ENCODE measurements at places on chromosomes 5 and 9.

- no peak for DNase-seq
Measured at GRCh38 chr5:159202151-159202550, 7.2 kb downstream of the RNF145 start.

GRCh38 chr5:141657937-141658545 lies 6.8 kb upstream of the FCHSD1 start:
- no peak for DNase-seq

DNA sequence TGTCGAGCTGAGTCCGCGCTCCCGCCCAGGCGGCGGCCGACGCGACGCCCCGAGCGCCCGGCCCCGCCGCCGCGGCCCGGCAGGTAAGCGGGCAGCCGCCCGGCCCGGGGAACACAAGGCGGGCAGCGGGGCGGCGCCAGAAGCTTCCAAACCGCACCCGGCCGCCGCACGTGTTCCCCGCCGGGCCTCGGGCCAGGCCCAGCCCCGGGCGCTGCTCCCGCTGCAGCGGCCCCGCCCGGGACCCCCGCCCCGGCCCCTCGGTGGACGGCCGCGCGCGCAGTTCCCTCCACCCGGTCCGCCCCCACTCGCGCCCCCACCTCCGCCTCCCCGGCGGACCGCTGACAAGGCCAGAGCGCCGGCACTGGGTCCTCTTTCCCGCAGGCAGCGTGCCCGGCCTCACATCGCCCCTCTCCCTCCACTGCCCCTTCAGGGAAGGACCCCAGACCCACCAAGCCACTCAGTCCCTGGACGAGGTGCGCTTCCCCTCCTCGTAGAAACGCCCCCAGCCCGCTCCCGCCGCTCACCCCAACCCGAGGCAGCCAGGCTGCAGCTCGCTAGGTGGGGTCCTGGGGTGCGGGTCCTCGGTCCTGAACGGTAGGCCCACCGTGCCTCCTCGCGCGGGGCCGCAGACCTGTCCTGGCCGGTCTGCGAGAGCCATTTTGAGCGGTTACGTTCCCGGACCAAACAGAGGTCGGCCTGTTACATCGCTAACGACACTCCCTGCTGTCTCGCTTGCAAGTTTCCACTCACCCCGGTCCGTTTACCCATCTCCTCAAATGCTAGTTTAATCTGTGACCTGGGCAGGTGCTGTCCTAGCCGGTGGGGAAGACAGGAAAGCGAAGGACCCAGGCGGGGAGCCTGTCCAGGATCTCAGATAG lies 475 bp downstream of the WDR5 start:
- peak; percentile 57 for DNase-seq

DNA sequence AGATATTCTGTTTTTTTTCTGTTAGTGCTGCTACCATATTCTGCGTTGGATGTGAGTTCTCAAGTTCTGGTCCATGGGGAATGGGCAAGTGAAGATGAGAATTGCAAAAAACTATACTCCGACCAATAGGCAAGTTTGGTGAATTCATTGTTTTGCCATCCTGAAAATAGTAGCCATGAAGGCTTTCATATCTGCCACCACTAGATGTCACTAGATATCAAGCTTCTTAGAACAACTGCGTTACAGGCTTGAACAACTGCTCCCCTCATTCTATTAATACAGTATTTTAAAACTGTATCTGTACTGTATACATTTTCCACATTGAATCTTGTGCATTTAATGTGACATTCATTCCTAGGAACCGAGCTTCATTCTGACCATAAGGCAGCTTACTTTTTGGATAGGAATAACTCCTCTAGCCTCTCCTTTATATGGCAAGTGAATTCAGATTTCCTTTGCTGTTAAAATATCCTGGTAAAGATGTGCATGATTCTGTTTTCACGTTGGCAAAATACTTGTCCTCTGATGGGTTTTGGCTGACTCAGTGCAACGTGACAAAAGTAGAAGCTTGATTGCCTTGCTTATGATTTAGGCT lies 163.6 kb downstream of the SREK1 start:
- peak; percentile 57 for DNase-seq

DNA sequence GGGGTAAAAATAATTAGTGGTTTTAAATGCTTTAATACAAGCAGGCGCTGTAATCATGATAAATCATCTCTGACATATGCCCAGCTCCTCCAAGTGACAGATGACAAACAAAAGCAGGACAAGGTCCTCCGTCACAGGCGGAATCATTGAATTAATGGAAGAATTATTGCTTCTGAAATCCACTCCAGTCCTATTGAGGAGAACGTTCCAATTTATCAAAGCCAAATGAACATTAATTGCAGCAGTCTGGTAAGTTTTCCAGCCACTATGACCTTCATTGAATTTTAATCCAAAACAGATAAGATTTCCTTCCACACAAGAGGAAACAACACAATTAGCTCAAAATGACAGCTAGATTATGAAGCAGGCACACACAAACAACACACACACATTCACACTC lies 136.8 kb downstream of the ASTN2 start:
- DNase-seq, result peak; percentile 56

DNA sequence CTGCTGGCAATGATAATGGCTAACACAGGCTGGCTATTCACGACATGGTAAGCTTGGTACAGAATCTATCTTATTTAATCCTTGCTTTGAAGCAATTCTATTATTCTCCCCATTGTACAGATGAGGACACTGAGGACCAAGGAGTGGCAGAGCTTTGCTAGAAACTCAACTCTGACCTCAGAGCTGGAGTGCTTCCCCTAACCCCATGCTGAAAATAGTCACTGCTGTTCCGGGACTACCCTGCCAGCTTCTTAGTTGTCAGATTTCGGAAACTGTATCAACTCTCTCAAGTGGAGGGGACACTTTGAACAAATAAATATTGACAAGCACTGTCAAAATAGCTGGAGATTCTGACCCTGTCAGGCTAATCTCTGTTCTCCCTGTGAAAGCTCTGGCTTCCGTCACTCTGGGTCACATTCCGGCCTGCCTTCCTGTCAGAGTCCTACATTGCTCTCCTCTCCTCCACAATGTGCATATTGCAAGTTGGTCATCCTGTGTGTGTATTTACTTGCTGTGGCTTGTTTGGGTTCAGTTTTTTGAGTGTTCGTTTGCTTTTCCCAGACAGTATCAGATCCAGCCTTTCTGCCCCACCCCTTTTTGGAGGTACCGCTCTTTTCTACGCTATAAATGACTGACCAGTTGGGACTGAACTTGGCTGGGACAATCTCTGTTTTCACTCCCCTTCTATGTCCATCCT lies 134.3 kb upstream of the MAP1B start:
- DNase-seq, result no peak

DNA sequence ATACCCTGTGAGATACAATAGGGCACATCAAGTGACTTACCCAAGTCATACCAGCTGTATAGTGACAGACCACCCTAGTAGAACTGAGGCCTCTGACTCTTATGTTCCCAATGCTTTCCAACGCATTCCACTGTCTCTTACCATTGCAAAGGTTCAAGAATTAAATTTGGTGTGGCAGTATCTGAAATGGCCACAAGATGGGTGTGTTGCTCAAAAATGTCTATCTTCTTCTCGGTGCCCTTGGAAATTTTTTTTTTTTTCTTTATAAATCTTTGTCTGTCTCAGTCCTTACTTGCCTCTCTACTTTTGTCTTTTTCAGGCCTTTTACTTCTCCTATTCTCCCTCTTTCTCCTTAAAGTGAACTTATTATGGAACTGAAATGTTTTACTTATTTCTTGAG lies 48.4 kb downstream of the GPR21 start:
- DNase-seq, result peak; percentile 40

- DNase-seq, result no peak
Measured at GRCh38 chr5:15621094-15621493, 121.1 kb downstream of the FBXL7 start.

DNA sequence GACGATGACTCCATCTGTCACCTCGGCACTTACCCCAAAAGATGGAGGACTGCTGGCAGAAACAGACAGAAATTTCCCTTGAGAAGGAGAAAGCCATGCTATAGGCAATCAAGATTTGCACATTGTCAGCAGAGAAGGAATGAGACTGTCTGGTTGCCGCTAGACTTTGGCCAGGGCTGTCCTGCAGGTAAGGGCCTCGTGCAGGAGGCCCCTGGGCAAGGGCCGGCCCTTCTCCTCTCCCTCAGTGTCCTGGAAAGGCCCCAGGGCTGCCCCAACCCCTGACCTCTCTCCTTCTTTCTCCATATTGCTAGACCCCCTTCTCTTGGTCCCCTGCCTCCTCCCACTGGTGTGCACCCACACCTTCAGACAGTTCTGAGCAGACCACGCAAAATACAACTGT lies 14.6 kb upstream of the KCNIP1 start:
- DNase-seq, result no peak

DNA sequence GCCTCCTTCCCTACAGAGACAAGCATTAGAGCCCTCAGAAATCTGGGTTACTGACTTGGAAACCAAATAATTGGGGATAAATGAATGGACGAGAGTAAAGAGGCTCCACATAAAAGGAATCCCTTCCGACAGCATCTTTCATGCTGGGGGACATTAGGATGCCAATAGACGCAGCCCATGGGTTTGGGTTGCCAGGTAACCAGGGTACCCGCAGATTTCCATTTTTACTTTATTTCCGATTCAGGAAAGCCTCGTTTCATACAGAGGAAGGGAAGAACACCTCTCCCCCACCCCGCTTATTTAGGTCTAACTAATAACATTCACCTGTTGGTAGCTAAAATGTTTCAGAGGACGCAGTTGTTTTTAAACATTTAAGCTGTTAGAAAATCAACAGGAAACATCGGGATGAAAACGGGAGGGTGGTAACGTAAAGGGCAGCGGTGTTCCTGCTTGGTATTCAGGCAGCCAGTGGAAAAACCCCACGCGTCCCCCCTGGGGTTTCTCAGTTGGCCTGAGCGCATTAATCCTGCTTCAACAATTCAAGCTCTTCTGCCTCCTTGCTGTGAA lies 179.5 kb downstream of the YTHDC2 start:
- peak; percentile 88 for DNase-seq

DNA sequence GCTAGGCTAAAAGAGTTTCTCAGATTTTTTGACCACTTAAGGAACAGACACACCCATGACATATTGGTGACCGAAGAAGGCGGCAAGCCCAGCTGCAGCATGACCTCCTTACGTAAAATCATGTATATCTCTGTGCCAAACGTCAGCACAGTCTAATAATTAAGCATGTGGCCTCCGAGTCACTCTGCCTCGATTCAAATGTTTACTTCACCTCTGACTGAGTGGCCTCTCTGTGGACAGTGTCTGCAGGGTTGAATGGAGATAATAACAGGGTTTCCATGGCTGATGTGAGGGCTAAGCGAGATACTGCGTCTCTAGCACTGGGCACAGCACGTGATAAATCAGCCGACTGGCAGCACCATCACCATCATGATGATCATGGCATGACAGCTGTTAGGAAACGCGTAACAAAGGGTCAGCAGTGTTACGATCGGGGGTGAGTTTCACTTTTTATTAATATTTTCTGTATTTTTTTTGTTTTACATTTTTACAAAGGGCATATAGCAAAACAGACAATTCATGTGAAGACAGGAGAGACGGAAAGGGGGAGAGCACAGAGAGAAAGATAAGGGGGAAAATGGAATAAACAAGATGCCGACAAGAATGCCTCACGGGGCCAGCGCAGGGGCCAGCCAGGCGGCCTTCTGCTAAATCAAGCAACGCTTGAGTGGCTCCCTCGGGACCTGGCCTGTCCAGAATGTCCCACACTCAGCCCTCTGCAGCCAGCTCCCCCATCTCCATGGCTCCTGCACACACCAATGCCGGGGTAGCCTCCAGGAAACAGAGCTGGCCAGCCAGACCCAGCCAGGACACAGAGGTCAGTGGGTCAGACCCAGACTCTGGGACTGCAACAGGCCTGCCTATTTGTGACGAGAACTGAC lies 60.3 kb downstream of the ADAMTS2 start:
- DNase-seq, result peak; percentile 81

DNA sequence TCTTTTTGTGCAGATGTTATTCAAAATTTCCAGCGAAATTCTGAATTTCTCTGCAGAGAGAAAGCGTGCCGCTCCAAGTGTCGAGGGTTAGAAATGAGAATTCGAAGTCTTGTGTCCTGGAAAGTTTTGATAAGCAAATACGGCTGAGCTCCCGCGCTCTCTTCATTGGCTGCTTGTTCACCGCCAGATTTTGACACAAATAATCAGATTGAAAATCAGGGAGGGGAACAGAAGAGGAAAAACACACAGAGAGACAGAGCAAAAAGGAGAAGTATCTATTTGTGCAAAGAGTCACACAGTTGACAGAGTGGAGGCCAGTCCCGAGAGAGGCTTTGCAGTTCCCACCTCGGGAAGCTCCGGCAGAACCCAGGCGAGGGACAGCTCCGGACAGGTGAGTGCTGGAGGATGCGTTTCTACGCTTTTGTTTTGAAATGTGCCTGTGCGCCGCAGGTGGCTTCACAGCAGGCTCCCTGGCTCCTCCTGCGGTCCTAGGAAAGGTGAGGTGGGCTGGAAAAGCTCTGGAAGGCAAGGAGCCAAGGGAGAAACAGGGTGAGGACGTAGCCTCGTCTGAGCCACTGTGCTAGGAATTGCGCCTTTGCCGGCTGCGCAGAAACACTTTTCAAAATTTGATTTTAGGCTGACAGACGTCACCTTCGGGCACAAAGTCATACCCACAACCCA lies at the start of gene GFI1B:
Gene GFI1B (plus strand): TSS at position 244 of the 681 bp plus-strand sequence. CDS start 7,985 bp downstream, outside the sequence.
- peak; percentile 14 for DNase-seq

DNA sequence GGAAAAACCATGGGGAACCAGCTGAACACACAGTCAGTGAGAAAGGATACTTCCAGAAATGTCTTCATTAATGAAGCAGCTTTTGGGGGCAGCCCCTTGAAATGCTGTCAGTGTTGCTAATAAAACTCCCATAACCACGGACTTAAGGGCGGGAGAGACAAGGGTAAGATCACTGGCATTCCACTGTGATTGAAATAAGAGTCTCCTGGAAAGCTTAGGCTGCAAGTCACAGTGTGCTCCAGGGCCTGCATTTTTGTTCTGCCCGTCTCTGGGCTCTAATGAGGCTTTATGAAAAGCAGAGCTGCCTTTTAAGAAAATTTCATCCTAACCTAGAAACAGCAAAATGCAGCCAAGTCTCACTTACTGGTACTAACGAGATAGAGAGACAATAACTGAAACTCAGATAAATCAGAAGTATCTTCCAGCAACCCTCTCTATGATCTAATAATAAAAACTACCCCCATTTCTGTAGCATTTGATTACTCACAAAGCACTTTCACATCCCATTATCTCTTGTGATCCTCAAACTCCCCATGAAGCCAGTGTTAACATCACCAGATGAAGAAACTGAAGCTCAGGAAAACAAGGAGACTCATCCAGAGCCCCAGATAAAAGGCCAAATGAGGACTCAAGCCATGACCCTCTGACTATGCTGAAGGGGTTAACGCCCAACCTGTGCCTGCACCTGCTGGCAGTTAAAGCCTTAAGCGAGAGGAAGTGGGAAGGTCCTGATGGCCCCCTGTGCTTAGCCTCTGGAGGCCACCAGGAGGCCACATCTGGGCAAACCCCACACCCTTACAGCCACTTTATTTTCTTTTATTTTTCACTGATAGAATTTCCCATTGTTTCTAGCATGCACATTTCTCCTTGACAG lies 37.5 kb downstream of the SPOCK1 start:
- DNase-seq, result peak; percentile 17

- DNase-seq, result no peak
Measured at GRCh38 chr5:607541-608428, 4.4 kb upstream of the CEP72 start.

GRCh38 chr5:173138707-173139106 lies 5.6 kb upstream of the BNIP1 start:
- DNase-seq, result no peak

Data from retina (tissue), 1 donor.